Stimulated activated CD4-positive, alpha-beta T cell treated with anti-CD3 and anti-CD28 coated beads, TNF-alpha, amount 100 ng/mL, for 1 hour (primary cell): ENCODE measurements at places on chromosomes 6 and 20.

- DNase-seq = no peak
Observed at GRCh38 chr20:54661880-54662465, 186.6 kb downstream of the DOK5 start.

- DNase-seq = no peak
Observed at GRCh38 chr6:27129095-27129815, 118.2 kb upstream of the PRSS16 start.

GRCh38 chr20:44180814-44181213, 6.2 kb downstream of the JPH2 start:
- DNase-seq = no peak

DNA sequence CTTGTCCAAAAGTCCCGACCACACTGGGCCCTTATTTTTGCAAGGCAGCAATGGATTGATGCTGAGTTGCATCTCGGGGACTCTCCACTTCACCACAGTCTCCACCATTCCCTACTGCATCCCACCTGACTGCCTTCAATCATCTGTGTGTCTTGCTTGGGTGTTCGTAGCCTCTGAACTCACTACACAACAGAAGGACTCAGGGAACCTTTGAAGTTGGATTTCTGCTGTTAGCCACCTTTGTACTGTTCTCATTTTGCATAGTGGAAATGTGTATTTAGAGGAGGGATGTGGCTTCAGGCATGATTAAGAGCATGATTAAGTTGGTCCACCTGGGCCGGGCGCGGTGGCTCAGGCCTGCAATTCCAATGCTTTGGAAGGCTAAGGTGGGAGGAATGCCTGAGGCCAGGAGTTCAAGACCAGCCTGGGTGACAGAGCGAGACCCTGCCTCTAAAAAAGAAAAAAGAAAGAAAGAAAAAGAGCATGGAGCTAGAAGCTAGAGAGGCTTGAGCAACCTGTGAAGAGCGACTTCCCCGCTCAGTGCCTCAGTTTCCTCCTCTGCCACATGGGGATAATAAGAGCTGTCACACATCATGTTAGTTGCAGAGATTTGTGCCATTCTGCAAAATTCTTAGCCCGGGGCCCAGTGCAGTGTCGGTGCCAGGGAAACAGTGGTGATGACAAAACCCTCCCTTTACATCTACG, 121.3 kb upstream of the PTPN1 start:
- no peak for DNase-seq

- DNase-seq = no peak
Observed at GRCh38 chr6:81768150-81768942, 15.9 kb upstream of the TENT5A start.

DNA sequence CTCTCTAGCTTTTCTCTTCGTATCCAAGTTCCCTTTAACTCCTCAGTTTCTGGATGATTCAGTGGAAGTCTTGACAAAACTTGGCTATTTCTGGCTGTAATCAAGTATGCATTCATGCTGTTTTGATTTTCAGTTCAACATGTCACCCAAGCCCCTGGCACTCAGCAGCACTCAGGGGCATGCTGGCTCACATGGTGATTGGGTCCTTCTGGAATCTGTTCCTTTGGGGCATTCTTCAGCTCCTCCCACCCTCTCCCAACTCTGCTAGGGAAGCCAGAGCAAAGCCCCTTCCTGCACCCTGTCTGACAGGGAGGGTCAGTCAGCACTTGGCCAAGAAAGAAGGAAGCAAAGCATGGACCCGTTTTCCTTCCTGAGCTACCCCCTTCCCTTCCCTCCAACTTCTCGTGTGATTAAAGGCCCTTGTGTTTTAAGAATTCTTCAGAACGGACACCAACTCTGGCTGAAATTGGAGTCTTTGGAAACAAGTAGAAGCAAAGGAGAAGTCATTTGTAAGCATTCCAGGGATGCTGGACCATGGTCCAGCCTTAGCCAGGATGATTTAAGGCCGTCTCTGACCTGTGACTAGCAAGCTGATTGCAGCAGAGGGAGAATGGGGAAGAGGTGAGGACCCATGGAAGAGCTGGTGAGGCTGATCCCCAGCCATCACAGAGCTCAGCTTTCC, 7.1 kb downstream of the PLEKHG1 start:
- DNase-seq = no peak

GRCh38 chr20:7410150-7410549, 530.1 kb downstream of the HAO1 start:
- DNase-seq = no peak

DNA sequence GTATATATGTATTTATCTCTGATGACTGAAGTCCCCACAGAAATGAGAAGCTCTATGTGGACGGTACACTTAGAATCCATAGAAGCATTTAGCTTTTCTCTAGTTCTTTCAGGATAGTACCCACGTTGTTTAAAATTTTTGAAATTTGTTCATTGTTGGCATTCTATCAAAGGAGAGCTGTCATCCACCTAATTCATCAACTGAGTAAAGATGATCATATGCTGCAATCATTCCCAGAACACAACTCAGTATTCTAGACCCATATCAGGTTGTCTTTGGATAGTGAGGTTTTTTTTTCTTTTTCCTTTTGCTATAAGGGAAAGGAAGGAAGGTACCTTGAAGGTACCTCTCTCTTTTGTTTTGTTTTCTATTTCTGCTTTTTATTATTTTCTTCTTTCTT, 9.3 kb downstream of the SERAC1 start:
- no peak for DNase-seq

- no peak for DNase-seq
Observed at GRCh38 chr20:35660122-35660937, 4.4 kb downstream of the CPNE1 start.
